ENCODE measurements at places on chromosomes 7 and 10.

DNA sequence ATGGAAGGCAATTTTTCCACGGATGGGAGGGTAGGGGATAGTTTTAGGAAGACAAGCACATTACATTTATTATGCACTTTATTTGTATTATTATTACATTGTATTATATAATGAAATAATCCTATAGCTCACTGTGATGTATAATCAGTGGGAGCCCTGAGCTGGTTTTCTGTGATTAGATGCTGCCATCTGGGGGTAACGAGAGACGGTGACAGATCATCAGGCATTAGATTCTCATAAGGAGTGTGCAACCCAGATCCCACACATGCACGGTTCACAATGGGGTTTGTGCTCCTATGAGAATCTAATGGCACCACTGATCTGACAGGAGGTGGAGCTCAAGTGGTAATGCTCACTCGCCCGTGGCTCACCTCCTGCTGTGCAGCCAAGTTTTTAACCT, 103.9 kb upstream of the STK17A start:
- no peak for DNase-seq

- DNase-seq = no peak
Observed at GRCh38 chr7:115379321-115379720, 457.4 kb downstream of the MDFIC start.

GRCh38 chr7:110317541-110318265, 773.2 kb upstream of the LRRN3 start:
- DNase-seq = no peak

- DNase-seq = no peak
Observed at GRCh38 chr7:22627136-22627535, 99.9 kb upstream of the IL6 start.

- no peak for DNase-seq
Observed at GRCh38 chr10:101644002-101644401, 51.0 kb downstream of the FBXW4 start.

DNA sequence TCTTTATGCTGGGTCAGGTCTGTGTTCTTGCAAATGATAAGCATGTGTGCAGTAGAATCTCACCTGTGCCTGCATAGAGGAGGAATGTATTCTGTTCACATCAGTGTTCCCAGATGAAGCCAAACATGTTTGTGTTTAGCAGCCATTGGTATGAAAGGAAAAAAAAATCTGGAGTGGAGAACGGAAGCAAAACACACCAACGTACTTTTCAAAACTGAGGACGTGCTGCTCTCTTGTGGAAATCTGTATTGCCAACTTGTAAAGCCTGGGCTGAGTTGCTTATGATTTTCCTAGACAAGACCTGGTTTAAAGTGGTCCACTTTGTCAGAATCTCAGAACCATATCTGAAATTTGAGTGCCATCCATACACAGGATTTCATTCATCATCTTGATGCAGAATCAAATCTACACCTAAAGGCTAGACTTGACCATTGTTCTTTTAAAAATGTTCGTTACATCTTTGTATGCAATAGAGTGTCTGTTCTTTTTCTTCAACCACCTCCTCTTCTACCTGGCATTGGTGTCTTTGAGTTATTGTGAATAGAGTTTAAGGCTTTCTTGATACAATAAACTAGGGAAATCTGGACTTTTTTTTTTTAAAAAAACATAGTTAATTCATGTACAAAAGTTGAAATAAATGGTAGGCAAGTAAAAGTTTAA, 367.7 kb downstream of the PHF14 start:
- DNase-seq = no peak

DNA sequence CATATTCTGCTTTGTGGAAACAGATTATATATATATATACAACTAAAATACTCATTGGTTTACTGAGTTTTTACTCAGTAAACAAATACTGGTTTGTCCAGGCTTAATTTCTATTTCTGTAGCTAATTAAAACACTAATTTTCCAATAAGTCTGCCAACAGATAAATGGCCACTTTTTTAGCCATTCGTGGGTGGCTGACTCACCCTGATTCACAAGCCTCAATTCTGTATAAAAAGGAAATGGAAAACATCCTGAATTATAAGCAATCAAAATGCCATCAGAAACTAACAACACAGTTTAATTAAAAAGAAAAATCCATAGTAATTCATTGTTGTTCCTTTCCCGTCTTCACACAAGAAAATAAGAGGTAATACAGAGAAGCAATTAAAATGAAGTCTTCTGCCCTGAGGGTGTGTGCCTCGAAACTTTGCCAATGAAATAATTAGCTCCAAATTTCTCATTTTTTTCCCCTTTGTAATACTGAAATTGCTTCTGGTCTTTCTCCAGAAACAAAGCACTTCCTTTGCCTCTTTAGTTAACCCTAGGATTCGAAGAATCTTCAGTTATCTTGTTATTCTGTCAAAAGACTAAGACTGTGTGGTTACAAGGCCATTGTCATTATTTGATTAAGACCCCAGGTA, 118.7 kb upstream of the PTN start:
- no peak for DNase-seq

DNA sequence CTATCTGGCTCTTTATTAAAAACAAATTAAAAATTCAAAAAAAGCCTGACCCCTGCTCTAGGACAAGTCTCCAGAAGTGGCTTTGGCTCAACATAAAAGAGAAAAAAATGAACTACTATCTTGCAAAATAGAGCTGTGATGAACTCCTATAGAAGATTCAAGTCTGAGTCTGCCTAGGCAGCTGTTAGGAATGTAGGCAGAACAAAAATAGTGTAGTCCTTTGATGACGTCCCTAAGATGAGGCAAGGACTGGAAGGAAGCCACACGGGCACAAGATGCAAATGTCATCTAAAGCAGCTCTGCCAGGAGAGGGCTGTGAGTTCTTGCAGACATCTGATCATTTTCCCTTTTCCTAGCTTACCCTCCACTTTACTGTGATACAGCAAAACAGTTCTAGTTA, 20.5 kb downstream of the ASNS start:
- no peak for DNase-seq

DNA sequence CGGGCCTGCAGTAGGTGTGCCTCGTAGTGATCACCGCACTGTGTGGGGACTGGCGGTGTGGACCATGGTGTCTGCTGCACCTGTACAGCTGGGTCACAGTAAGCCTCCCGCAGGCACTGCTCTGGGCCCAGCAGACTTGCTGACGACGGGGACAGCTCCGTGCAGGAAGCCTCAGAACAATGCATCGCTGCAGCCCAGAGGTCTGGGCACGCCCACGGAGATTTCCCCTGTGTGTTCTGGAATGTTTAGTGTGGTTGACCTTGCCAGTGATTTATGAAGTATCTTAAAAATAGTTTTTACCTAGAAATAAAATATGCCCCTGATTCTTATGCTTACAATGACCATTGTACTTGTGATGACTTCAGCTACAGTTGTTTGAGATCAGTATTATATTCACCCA, 59.1 kb upstream of the ZNF32 start:
- DNase-seq = no peak

DNA sequence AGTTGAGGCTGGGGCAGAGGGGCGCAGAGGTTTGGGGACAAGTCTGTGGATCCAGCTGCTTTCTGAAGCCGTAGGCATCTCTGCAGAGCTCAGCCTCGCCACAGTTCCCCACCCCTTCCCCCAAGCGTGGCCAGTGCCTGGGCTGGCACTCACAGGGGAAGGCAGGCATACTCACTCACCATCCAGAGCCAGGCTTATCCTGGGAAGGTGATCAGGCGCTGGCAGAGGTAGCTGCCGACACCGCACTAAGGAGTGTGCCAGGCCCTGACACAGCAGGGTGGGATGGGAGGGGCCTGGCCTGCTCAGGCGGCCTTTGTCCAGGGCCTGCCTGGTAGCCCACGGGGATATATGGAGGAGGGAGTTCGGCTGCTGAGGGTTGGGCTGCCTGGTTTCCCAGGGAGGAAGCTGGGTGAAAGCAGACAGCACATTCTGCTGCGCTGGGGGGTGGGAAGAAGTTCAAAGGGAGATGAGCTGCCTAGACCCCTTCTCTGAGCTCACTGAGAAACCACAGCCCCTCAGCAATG, 15.9 kb downstream of the VSIR start:
- DNase-seq = no peak

- DNase-seq = no peak
Observed at GRCh38 chr7:96322847-96323461, 1.1 kb upstream of the SLC25A13 start.

GRCh38 chr10:122504610-122504950, 43.2 kb downstream of the HTRA1 start:
- no peak for DNase-seq

DNA sequence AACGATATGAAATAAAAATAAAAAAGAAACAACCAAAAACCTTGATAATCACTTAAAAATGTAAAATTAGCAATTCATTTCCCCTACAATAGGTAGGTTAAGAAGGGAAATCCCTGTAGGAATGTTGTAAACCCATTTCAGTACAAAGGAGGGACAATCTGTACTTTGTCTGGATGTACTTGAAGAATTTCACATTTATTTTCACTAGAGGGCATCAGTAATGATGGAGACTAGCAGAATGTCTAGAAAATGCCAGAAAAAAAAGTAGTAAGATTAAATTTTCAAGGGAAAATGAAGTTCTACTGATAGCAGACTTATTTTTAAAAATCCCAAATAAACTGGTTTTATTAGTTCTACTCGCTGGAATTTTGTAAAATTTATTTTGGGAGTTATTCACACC, 209.0 kb upstream of the FZD1 start:
- no peak for DNase-seq

DNA sequence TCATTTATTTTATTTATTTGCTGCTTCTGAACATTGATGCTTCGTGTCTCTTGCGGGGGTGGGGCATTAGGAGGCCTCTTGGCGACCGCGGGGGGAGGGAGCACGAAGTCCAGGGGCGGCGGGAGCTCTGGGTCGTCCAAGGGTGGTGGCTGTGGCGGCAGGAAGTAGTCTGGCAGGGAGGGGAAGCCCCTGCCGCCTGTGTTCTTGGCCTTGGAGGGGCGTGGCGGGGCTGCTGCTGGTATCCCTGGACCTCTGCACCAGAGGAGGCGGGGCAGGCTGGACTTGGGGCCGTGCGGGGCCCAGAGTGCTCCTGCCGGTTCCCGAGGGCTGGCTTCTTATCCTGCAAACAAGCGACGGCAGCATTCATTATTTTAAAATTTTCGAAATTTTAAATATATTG, 70.5 kb upstream of the ABI1 start:
- peak; percentile 44 for DNase-seq
